ENCODE measurements at places on chromosomes 4 and X.

GRCh38 chr4:155903453-155903852 lies at the start of gene TDO2:
TDO2 (plus strand) TSS chr4:155903696; CDS start chr4:155903759, 63 bp downstream.
- no peak for DNase-seq

- DNase-seq, result no peak
Observed at GRCh38 chrX:135535077-135535940, 14.8 kb downstream of the INTS6L start.

GRCh38 chr4:128850252-128850651 lies 40.8 kb downstream of the JADE1 start:
- no peak for DNase-seq

GRCh38 chr4:56160636-56161035 lies 211.9 kb downstream of the CEP135 start:
- DNase-seq, result no peak

GRCh38 chr4:107774681-107775080 lies 50.1 kb upstream of the SGMS2 start:
- no peak for DNase-seq

DNA sequence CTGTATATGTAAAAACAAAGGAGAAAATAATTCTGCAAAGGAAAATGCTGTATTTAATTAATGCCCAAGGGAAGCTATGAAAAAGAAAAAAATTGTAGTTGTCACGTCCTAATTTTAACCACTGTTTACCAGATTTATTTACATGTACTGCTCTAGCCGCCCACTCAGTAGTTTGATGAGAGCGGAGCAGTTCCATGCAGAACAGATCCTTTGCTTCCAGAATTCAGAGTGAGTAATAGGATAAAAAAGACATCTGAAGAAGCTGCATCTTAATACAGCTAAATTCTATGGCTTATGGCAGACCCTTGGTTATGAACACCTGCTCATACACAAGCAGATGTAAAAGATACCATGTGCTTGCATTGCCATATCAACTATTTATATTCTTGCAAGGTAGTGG lies 287.0 kb downstream of the GASK1B start:
- no peak for DNase-seq

DNA sequence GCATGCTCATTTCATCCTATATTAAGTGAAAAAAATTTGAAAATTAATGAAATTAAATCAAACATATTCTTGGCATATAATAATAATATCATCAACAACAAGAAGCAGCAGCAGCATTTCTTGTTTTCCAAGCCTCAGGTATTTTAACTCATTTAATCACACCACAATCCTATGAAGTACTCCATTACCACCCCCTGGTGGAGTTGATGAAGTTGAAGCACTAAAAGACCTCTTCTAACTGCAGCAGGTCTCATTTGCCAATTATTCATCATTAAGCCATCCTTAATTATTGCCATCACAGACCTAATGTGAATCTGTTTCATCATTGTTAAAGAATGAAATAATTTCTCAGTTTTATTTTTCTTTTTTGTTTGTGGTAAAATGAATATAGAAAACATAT lies 801.4 kb upstream of the GRID2 start:
- DNase-seq, result no peak
